ENCODE measurements at places on chromosomes 3 and 15.

GRCh38 chr3:52438579-52439425, 6.1 kb downstream of the SEMA3G start:
- DNase-seq: no peak

DNA sequence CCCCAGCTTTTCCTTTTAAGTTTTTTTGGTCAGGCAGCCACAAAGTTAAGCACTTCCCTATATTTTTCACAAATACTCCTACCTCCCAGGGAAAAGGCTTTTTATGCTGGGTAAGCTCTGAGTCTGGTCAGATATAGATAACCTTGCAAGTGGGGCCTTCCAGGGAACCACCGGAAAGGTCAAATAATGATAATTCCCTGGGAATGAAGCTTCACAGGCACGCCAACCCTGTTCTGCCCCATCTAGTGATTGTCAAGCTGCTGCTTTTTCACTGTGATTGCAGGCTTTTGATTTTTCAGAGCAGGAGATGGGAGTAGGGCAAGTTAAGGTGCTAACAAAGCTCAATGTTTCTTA, 121.0 kb downstream of the ZNF609 start:
- no peak for DNase-seq

GRCh38 chr3:193842029-193842798, 249.2 kb downstream of the OPA1 start:
- DNase-seq: no peak

DNA sequence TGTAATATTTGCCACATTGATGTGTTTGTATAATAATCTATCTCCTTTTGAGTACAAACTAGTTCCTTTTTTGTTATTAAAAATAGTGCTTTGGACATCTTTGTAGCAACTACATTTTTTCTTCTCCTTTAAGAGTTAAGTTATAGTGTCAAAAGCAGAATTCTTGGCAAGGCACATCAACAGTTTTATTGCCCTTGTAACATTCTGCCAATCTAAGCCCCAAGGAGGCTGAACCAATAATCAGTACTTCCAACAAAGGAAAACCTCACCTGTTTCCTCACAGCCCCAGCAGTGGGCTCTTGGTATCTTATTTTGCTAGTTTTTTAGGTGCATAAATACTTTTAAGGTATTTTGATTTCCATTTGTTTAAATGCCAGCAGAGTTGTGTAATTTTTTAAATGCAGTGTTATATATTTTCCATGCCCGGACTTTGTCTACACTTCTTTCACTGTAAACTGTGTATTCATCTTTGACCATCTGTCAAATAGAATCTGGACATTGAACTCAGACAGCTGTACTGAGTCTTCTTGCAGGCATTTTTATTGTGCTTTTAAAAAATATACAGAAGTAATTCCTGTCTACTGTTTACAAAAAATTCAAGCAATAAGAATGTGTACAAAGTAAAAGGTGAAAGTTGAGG, 101.0 kb downstream of the MYLK start:
- no peak for DNase-seq

- peak; percentile 63 for DNase-seq
Observed at GRCh38 chr15:48367483-48367882, 36.3 kb downstream of the DUT start.

GRCh38 chr3:15512166-15512565, 9.3 kb downstream of the COLQ start:
- peak; percentile 47 for DNase-seq

DNA sequence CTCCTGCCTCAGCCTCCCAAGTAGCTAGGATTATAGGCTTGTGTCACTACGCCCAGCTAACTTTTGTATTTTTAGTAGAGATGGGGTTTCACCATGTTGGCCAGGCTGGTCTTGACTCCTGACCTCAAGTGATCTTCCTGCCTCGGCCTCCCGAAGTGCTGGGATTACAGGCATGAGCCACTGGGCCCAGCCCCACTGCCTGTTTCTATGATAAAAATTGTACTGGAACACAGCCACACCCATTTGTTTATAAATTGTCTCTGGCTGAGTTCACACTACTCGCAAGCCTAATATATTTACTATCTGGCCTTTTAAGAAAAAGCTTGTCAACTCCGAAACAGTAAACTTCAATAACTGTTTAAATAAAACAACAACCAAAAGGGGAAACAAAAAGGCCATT, 309.4 kb upstream of the WNT5A start:
- DNase-seq: no peak

DNA sequence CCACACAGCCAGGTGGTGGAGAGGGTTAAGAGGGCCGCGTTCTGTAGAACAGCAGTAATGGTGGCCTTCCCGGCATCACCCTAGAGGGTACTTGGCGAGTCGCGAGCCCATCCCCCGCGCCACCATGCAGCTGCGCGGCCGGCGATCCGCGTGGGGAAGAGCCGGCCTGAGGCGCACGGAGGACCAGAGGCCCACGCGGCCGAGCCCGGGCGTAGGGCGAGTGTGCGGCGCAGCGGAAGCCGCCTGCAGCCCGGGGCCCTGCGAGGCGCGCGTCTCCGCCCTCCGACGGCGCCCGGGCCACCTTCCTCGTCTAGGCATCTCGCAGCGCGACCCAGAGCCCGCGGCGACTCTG, 423 bp downstream of the TKT start:
- DNase-seq: no peak
